RPMI7951 (cell line): ENCODE measurements at places on chromosomes 16 and 17.
A peak's percentile ranks its signal among the peaks of the same experiment; 100 is the strongest.

- peak; percentile 54 for DNase-seq
These were observed 240.7 kb downstream of the CDH13 start for GRCh38 chr16:82867485-82867884.

- DNase-seq, result no peak
These were observed 14.5 kb downstream of the TRAF7 start for GRCh38 chr16:2170080-2170479.

DNA sequence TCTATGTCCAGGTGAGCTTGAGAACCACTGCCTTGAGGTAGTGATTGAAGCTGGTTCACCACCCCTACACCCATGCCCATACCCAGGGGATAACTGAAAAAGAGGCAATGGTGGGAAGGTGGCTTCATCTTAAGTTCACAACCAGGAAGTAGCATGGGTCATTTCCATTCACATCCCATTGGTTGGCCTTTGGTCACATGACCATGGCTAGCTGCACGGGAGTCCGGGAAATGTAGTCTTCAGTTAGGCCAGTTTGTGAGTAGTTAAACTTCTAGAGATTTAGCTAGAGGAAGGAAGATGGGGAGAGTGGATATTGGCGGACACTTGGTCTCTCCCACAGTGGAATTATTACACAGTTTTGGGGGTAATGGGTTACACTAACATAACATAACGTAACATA is 92.9 kb downstream of the RGS9 start:
- DNase-seq, result no peak

GRCh38 chr17:36791942-36792475 is 145.3 kb upstream of the LHX1 start:
- no peak for DNase-seq

- DNase-seq, result no peak
These were observed 13.8 kb upstream of the DUSP14 start for GRCh38 chr17:37475731-37476420.
